HFFc6 (cell line): ENCODE measurements at places on chromosomes 2 and 18. TPM values are rescaled to one million over a fixed set of nuclear protein-coding genes. Genes with fewer than 3 reads are reported as not detected.

SERPINB10 gene
- 1.4 to 6.0 TPM (median 3.6 TPM) in 3 replicates for total RNA-seq

GRCh38 chr2:128607440-128607839 is 288.8 kb upstream of the HS6ST1 start:
- H3K27me3 ChIP-seq = peaks cover 10% of the 10 kb centered on the region
- H3K4me3 ChIP-seq = no peak overlapping the region
- no peak for DNase-seq
- no peaks in the 10 kb centered on the region for H3K4me1 ChIP-seq
- no peaks in the 10 kb centered on the region for H3K36me3 ChIP-seq
- H3K27ac ChIP-seq = no peak overlapping the region

ANKRD30BL gene
- total RNA-seq = not detected in 3 replicates

CRYBA2 gene
- total RNA-seq = not detected in 2 replicates

UGT1A4 gene
- not detected in 3 replicates for total RNA-seq

GRCh38 chr18:7872569-7872968 is 305.5 kb downstream of the PTPRM start:
- DNase-seq = peak; percentile 54
- 0 out of 2 replicates have a peak, but pooled peaks cover 4% of the 10 kb centered on the region for H3K36me3 ChIP-seq
- no peaks in the 10 kb centered on the region for H3K27me3 ChIP-seq
- peak overlapping the region; percentile 64 for H3K27ac ChIP-seq
